ENCODE measurements at places on chromosomes 11 and 22. TPM values are rescaled to one million over a fixed set of nuclear protein-coding genes. Genes with fewer than 3 reads are reported as not detected.

GRCh38 chr11:1573077-1573902, 1.2 kb upstream of the DUSP8 start:
- no peak for DNase-seq

ILK gene
- 147 TPM for total RNA-seq

MTFP1 gene
- total RNA-seq, result 11.5 TPM

CCS gene
- 24.3 TPM for total RNA-seq

DNA sequence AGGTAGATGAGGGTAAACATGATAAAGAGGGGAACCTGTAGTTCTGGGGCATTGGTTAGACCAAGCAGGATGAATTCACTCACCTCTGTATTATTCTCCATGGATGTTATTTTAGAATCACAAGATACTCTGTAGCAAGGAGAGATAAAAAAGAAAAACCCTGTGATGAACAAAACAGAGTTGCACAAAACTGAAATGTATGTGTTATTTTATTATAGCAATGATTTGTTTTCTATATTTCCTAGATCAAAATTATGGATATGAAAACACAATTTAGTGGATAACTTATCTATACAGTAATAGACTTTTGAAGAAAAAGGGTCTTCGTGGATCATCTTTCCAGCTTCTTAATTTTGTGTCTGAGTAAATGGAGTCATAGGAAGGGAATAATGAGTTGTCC, at the start of gene OR5B17:
OR5B17 (minus strand) TSS at position 101 of the 400 bp plus-strand sequence; CDS start at position 101, 0 bp downstream.
- no peak for DNase-seq

FAM180B gene
- 0.30 TPM for total RNA-seq

DNA sequence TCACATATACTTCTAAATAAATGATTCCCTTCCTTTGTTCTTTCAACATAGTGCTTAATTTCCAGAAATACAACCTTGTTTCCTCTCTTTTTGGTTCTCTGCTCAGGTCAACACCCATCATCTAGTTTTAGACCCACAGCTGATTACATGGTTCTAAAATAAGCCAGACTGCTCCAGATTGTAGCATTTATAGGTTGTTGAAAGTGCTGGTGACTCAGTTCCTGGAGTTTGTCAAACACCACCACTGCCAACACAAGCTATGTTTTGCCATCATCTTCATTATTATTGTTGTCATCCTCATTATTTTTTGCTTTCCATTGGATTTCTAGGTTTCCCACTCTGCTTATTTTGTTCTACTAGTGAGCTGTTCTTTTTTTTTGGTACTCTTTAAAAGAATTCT, 22.3 kb upstream of the MMP20 start:
- no peak for DNase-seq

OR2AG1 gene
- not detected for total RNA-seq

DNA sequence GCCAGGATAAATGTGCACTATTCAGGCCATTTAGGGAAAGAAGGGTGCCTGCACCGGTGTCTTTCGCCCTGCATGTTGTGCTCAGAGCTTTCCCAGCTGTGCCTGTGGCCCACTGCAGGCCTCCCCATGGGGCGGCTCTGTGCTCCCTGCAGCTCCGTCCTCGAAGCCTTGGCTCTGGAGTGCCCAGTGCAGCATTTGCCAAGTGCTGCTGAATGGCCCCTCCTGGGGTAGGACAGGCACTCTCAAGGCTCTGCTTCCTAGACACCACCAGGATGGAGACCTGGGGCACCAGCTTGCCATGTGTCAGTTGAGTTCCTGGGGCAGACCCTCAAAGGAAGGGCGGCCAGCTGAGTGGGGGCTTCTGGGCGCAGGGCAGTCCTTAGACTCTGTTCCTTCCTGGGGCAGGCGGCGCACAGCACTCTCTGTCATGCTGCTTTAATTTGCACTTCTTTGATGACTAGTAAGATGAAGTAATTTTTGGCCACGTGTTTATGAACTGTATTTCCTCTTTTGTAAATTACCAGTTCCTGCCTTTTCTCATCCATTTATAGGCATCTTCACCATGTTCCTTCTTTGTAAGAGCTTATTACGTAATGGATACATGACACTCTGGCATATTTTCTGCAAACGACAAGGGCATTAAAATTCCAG, 32.1 kb upstream of the GNB1L start:
- peak; percentile 60 for DNase-seq

MUC2 gene
- 0.11 TPM for total RNA-seq

DNA sequence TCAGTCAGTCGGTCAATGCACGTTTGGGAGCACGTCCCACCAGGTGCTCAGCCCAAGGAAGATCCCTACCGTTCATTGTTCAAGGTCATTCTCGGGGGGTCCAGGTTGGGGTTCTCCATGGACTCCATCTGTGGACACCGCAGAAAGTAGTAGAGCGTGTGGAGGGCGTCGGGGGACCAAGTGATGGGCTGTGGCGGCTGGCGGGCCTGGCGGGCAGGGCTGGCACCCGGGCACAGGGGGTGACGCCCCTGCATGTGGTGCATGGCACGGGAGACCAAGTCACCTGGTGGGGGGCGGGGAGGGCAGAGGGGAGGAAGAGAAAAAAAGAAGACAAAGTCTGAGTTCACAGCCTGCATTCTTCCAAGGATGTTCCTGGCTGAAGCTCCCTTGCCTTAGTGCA, 91.8 kb downstream of the NAT10 start:
- no peak for DNase-seq

DNA sequence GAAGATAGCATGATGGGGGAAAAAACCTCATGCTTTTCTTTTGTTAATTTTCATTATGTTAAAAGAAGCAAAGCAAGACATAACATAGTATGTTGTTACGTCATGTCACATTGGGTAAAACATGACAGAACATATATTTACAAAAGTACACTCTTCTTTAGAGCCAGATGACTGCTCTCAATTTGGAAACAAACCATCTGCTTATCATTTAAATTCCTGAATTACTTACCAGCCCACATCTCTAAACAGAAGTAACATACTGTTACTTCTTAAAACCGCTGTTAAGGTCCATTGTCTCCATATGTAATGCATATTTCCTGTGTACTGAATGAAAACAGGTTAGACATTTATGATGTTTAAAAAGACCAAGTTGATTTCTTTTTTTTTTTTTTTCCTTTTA, 100.0 kb downstream of the TMEM135 start:
- no peak for DNase-seq

GRCh38 chr22:44714703-44715350, 12.8 kb downstream of the PRR5 start:
- no peak for DNase-seq

KRTAP5-1 gene
- total RNA-seq, result not detected

- no peak for DNase-seq
Observed at GRCh38 chr11:19577976-19578619, 134.5 kb upstream of the NAV2 start.

THY1 gene
- total RNA-seq, result 14.9 TPM

ADM gene
- total RNA-seq, result 49.0 TPM

- DNase-seq, result no peak
Observed at GRCh38 chr11:112949781-112950575, 11.2 kb upstream of the NCAM1 start.

GPHA2 gene
- total RNA-seq, result not detected

GRCh38 chr22:47801541-47802245, 1039.2 kb downstream of the TBC1D22A start:
- no peak for DNase-seq

TREH gene
- total RNA-seq, result 0.89 TPM
